ENCODE measurements at places on chromosomes 3 and 15. TPM values are rescaled to one million over a fixed set of nuclear protein-coding genes. Genes with fewer than 3 reads are reported as not detected.

Gene GOLGA6B
- not detected for total RNA-seq

Gene PIGZ
- total RNA-seq = 4.7 TPM

Gene ATP8B4
- total RNA-seq = 8.3 TPM

Gene NCEH1
- 9.1 TPM for total RNA-seq

Gene SNTN
- not detected for total RNA-seq

Gene PIERCE2
- 4.6 TPM for total RNA-seq

Gene ALDH1A3
- total RNA-seq = 347 TPM

Gene KLHDC8B
- 41.1 TPM for total RNA-seq

Gene PTH1R
- total RNA-seq = 10.8 TPM

Gene DUOXA2
- total RNA-seq = not detected

Gene TGM4
- total RNA-seq = 2,264 TPM

Gene YEATS2
- 24.1 TPM for total RNA-seq

DNA sequence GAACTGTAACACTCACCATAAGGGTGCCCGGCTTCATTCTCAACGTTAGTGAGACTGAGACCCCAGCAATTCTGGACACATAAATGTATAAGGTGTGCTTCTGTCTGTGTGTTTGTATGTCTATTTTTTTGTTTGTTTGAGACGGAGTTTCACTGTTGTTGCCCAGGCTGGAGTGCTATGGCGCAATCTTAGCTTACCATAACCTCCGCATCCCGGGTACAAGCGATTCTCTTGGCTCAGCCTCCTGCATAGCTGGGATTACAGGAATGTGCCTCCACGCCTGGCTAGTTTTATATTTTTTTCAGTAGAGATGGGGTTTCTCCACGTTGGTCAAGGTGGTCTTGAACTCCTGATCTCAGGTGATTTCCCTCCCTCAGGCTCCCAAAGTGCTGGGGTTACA, 43.3 kb upstream of the C2CD4B start:
- DNase-seq = no peak
- no peak overlapping the region for H3K27ac ChIP-seq
- H3K4me3 ChIP-seq = no peak overlapping the region
- no peaks in the 10 kb centered on the region for H3K27me3 ChIP-seq
- H3K36me3 ChIP-seq = no peaks in the 10 kb centered on the region

GRCh38 chr15:98674336-98674735, 26.0 kb downstream of the IGF1R start:
- peaks cover 4% of the 10 kb centered on the region for H3K4me1 ChIP-seq
- H3K27me3 ChIP-seq = no peaks in the 10 kb centered on the region
- no peak overlapping the region for H3K4me3 ChIP-seq
- no peak for DNase-seq
- no peaks in the 10 kb centered on the region for H3K36me3 ChIP-seq

DNA sequence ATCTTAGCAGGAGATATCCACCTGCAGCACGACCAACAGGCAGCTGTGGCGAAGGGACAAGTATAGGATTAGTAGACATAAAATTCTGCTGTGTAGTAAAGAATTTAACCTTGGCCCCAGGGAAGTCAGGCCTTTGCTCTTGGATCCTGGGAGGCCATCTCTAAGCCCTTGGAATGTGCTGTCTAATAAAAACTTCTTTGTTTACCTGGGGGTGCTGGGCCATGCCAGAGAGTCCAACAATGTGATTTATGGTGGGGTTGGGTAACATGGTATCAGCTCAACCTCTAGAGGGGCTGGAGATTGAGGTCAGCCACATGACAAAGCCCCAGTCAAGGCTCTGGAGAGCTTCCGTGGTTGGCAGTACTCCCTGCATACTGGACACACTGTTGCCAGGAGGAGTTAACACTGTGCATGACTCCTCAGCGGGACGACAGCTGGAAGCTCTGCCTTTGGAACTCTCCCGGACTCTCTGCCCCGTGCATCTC, 52.4 kb downstream of the HEG1 start:
- DNase-seq = peak; percentile 31
- no peak overlapping the region for H3K4me3 ChIP-seq
- H3K27ac ChIP-seq = no peak overlapping the region
- H3K4me1 ChIP-seq = peaks cover 14% of the 10 kb centered on the region
- H3K36me3 ChIP-seq = no peaks in the 10 kb centered on the region
- H3K27me3 ChIP-seq = no peaks in the 10 kb centered on the region

- H3K4me3 ChIP-seq = no peak overlapping the region
- no peaks in the 10 kb centered on the region for H3K36me3 ChIP-seq
- no peak overlapping the region for H3K27ac ChIP-seq
- DNase-seq = no peak
- H3K27me3 ChIP-seq = no peaks in the 10 kb centered on the region
Observed at GRCh38 chr3:197424674-197425484, 126.5 kb upstream of the DLG1 start.

DNA sequence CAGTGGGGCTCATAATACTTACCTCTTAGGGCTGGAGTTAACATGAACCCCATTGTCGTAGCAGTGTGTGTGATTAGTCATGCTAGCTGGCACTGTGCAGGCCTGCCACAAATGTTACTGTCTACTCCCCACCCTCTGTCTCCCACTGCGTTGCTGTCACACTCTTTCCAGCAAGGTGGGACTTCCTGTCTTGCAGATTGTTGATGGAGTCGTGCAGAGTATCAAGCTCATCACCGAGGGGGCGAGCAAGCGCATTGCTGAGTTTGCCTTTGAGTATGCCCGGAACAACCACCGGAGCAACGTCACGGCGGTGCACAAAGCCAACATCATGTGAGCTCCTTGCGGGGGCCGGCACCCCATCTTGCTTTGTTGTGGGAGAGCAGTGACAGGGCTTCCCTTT, 12.9 kb downstream of the IDH3A start:
- H3K4me1 ChIP-seq = no peaks in the 10 kb centered on the region
- H3K4me3 ChIP-seq = no peak overlapping the region
- no peak overlapping the region for H3K27ac ChIP-seq

GRCh38 chr15:77624868-77625267, 7.8 kb downstream of the LINGO1 start:
- no peaks in the 10 kb centered on the region for H3K36me3 ChIP-seq
- no peak overlapping the region for H3K27ac ChIP-seq
- H3K27me3 ChIP-seq = no peaks in the 10 kb centered on the region
- no peak overlapping the region for H3K4me3 ChIP-seq
- DNase-seq = no peak

GRCh38 chr15:39200586-39200985, 380.3 kb upstream of the THBS1 start:
- H3K27ac ChIP-seq = no peak overlapping the region
- DNase-seq = no peak
- H3K4me3 ChIP-seq = no peak overlapping the region
- H3K27me3 ChIP-seq = no peaks in the 10 kb centered on the region
- H3K4me1 ChIP-seq = no peaks in the 10 kb centered on the region

DNA sequence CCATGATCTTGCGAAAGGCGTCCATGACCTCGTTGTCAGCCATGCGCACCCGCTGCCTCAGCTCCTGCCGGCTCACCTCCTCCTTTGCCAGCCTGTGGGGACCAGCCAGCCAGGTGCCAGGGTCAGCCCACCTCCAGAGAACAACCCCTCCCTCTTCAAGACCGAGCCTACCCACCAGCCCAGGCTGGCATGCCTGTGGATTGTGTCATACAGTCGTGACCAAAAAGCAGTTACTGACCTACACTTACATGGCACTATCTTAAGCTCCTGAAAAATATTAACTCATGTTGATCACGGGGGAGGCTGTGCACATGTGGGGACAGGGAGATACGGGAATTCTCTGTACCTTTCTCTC, 10.7 kb upstream of the CAMK1 start:
- DNase-seq = no peak
- no peaks in the 10 kb centered on the region for H3K4me1 ChIP-seq
- H3K4me3 ChIP-seq = no peak overlapping the region
- no peak overlapping the region for H3K27ac ChIP-seq
- H3K36me3 ChIP-seq = peaks cover 4% of the 10 kb centered on the region

GRCh38 chr3:149581248-149581647, 76.6 kb downstream of the WWTR1 start:
- H3K4me1 ChIP-seq = peaks cover 7% of the 10 kb centered on the region
- no peaks in the 10 kb centered on the region for H3K27me3 ChIP-seq
- H3K36me3 ChIP-seq = no peaks in the 10 kb centered on the region
- DNase-seq = no peak

- no peaks in the 10 kb centered on the region for H3K4me1 ChIP-seq
- H3K36me3 ChIP-seq = no peaks in the 10 kb centered on the region
- no peak overlapping the region for H3K27ac ChIP-seq
- H3K4me3 ChIP-seq = no peak overlapping the region
Observed at GRCh38 chr3:40398346-40398745, 11.4 kb downstream of the ENTPD3 start.

- no peak overlapping the region for H3K27ac ChIP-seq
- H3K36me3 ChIP-seq = no peaks in the 10 kb centered on the region
- H3K4me1 ChIP-seq = no peaks in the 10 kb centered on the region
- no peak for DNase-seq
- no peak overlapping the region for H3K4me3 ChIP-seq
Observed at GRCh38 chr3:190019844-190020243, 100.9 kb downstream of the P3H2 start.

GRCh38 chr3:43388915-43389314, 102.6 kb downstream of the SNRK start:
- H3K36me3 ChIP-seq = no peaks in the 10 kb centered on the region
- no peaks in the 10 kb centered on the region for H3K4me1 ChIP-seq
- H3K4me3 ChIP-seq = no peak overlapping the region
- no peak for DNase-seq
- no peak overlapping the region for H3K27ac ChIP-seq
- no peaks in the 10 kb centered on the region for H3K27me3 ChIP-seq

GRCh38 chr3:100915706-100916495, 77.3 kb downstream of the ABI3BP start:
- no peaks in the 10 kb centered on the region for H3K4me1 ChIP-seq
- no peaks in the 10 kb centered on the region for H3K27me3 ChIP-seq
- no peaks in the 10 kb centered on the region for H3K36me3 ChIP-seq

- no peaks in the 10 kb centered on the region for H3K36me3 ChIP-seq
- no peak overlapping the region for H3K27ac ChIP-seq
- H3K4me1 ChIP-seq = no peaks in the 10 kb centered on the region
- no peaks in the 10 kb centered on the region for H3K27me3 ChIP-seq
Observed at GRCh38 chr3:57383838-57384237, 91.4 kb upstream of the ASB14 start.

- no peaks in the 10 kb centered on the region for H3K4me1 ChIP-seq
- H3K4me3 ChIP-seq = no peak overlapping the region
- no peak for DNase-seq
- no peak overlapping the region for H3K27ac ChIP-seq
- H3K36me3 ChIP-seq = no peaks in the 10 kb centered on the region
Observed at GRCh38 chr3:185988816-185989175, 51.0 kb upstream of the TRA2B start.

GRCh38 chr15:94259863-94260262, 28.5 kb downstream of the MCTP2 start:
- no peaks in the 10 kb centered on the region for H3K27me3 ChIP-seq
- H3K36me3 ChIP-seq = no peaks in the 10 kb centered on the region
- H3K4me1 ChIP-seq = no peaks in the 10 kb centered on the region
- H3K4me3 ChIP-seq = no peak overlapping the region
- no peak for DNase-seq

- no peaks in the 10 kb centered on the region for H3K36me3 ChIP-seq
- DNase-seq = no peak
- H3K4me1 ChIP-seq = no peaks in the 10 kb centered on the region
- no peak overlapping the region for H3K27ac ChIP-seq
Observed at GRCh38 chr3:98361289-98361688, 7.6 kb downstream of the OR5K4 start.

DNA sequence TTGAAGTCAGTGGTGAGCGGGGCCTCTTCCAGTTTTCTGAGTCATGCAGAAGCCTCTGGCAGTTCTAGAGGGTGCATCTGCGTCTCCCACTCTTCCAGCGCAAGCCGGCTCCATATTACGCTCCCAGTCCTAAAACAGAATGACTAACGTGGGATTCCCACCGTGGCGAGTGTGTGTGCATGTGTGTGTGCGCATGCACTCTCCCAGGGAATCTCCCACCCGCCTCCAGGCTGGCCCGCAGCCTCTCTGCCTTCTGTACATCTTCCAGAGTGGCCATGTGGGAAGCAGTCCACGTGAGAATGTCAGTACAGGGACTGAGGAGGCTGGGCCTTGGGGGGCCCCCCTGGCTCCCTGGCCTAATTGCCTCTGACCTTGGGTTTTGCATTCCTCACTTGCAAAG, 87.7 kb downstream of the LSM3 start:
- no peak for DNase-seq
- H3K4me1 ChIP-seq = no peaks in the 10 kb centered on the region
- no peak overlapping the region for H3K4me3 ChIP-seq
- no peaks in the 10 kb centered on the region for H3K27me3 ChIP-seq

GRCh38 chr15:99365242-99365641, 114.0 kb downstream of the LRRC28 start:
- H3K27ac ChIP-seq = no peak overlapping the region
- no peak for DNase-seq
- no peak overlapping the region for H3K4me3 ChIP-seq

- no peaks in the 10 kb centered on the region for H3K4me1 ChIP-seq
- no peak for DNase-seq
- H3K27me3 ChIP-seq = no peaks in the 10 kb centered on the region
- no peaks in the 10 kb centered on the region for H3K36me3 ChIP-seq
Observed at GRCh38 chr3:5791558-5791957, 604.1 kb downstream of the EDEM1 start.

GRCh38 chr3:49416867-49417266, 4.6 kb downstream of the TCTA start:
- DNase-seq = no peak
- H3K4me1 ChIP-seq = peaks cover 11% of the 10 kb centered on the region
- no peaks in the 10 kb centered on the region for H3K27me3 ChIP-seq
- H3K4me3 ChIP-seq = no peak overlapping the region

GRCh38 chr3:112097378-112097777, 11.2 kb downstream of the C3orf52 start:
- no peak overlapping the region for H3K4me3 ChIP-seq
- no peaks in the 10 kb centered on the region for H3K36me3 ChIP-seq
- peak; percentile 87 for DNase-seq
- no peaks in the 10 kb centered on the region for H3K27me3 ChIP-seq

- no peaks in the 10 kb centered on the region for H3K4me1 ChIP-seq
- no peak for DNase-seq
- no peak within 1 kb of the TSS for H3K27ac ChIP-seq
- H3K27me3 ChIP-seq = no peaks in the 10 kb centered on the region
- H3K36me3 ChIP-seq = no peaks in the 10 kb centered on the region
- H3K4me3 ChIP-seq = no peak within 1 kb of the TSS
Observed at GRCh38 chr3:165837058-165837525, at the start of gene BCHE. BCHE (minus strand) TSS chr3:165837423; CDS start chr3:165831033, 6,390 bp downstream.

- peaks cover 3% of the 10 kb centered on the region for H3K4me1 ChIP-seq
- H3K4me3 ChIP-seq = no peak overlapping the region
- no peak for DNase-seq
- no peaks in the 10 kb centered on the region for H3K36me3 ChIP-seq
Observed at GRCh38 chr3:127777921-127778656, 44.2 kb downstream of the MGLL start.

GRCh38 chr3:9862391-9863057, 17.5 kb downstream of the CIDEC start:
- H3K36me3 ChIP-seq = no peaks in the 10 kb centered on the region
- peak overlapping the region; percentile 23 for H3K4me3 ChIP-seq
- no peaks in the 10 kb centered on the region for H3K4me1 ChIP-seq
- no peaks in the 10 kb centered on the region for H3K27me3 ChIP-seq

GRCh38 chr3:3800080-3800455, 837 bp downstream of the LRRN1 start:
- no peak overlapping the region for H3K27ac ChIP-seq
- peak overlapping the region; percentile 49 for H3K4me3 ChIP-seq
- H3K27me3 ChIP-seq = no peaks in the 10 kb centered on the region
